Fibroblast of lung (primary cell): ENCODE measurements at places on chromosomes 16 and 17. TPM values are rescaled to one million over a fixed set of nuclear protein-coding genes. Genes with fewer than 3 reads are reported as not detected.

- no peak for DNase-seq
Observed at GRCh38 chr16:88706965-88707826, 893 bp downstream of the CTU2 start.

- DNase-seq, result no peak
Observed at GRCh38 chr17:77190576-77190975, 49.8 kb downstream of the SEC14L1 start.

GRCh38 chr17:74608511-74608910, 15.0 kb downstream of the CD300E start:
- no peak for DNase-seq

DNA sequence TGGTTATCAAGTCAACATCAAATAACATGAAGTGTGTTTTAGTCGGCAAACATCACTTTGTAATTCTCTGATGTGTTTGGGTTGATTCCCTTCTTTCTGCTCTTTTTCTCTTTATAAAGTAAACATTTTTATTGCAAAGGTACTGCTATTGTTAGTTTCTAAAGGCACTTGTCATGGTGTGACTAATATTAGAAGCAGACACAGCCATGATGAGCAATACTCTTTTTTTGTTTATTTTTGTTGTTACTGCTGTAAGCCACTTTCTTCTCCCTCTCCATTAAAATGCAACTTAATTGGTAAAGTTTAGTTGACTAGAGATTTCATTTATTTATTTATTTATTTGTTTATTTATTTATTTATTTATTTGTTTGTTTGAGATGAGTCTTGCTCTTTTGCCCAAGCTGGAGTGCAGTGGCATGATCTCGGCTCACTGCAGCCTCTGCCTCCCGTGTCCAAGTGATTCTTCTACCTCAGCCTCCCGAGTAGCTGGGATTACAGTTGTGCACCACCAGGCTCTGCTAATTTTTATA, 424.7 kb downstream of the WWOX start:
- DNase-seq, result no peak

DNA sequence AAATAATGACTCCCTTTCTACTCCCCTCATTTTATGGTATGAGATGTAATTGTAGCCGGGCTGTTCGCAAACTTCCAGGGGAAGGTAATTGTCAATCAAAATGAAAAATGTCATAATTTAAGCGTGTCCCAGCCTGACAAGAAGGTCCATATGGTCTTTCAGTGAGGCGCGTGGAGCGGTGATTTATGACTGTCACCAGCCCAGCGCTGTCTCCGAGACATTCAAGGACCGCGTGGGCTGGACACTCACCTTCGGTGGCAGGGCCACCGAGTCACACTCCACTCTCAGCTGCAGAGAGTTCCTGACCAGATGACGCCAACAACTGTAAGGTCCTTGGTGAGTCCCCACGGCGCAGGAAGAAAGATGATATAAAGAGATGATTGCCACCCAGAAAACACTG, 157.7 kb upstream of the TNRC6C start:
- no peak for DNase-seq

DNA sequence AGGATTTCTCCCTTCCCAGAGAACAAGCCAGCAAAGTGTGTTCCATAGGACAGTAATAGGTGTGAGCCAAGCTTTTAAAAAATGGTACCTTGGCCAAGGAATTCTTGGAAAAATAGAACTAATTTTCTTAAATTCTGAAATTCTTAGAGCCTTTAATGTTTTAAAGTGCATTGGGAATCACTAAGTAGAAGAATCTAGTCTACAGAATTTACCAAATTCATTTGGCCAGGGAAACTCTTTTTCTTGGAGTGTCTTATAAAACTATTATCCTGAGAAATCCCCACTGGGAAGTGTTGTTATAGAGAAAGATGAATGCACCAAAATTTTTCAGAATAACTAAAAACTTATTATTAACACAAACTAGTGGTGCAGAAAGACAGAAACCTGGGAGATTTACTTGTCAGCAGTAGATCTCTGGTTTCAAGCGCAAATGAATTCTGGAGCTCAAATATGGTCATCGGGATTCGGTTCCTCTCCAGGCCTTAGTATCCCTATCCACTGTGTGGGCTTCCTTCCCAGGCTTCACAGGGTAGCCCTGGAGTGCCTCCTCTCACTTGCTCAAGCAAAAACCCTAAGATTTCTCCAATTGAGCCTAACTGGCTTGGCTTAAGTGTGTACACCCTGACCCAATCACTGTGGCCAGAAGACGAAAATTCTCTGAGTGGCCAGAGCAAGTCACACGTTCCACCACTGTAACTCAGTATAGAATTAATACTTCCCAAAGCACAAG, 217.8 kb downstream of the CHD9NB start:
- DNase-seq, result no peak

DNA sequence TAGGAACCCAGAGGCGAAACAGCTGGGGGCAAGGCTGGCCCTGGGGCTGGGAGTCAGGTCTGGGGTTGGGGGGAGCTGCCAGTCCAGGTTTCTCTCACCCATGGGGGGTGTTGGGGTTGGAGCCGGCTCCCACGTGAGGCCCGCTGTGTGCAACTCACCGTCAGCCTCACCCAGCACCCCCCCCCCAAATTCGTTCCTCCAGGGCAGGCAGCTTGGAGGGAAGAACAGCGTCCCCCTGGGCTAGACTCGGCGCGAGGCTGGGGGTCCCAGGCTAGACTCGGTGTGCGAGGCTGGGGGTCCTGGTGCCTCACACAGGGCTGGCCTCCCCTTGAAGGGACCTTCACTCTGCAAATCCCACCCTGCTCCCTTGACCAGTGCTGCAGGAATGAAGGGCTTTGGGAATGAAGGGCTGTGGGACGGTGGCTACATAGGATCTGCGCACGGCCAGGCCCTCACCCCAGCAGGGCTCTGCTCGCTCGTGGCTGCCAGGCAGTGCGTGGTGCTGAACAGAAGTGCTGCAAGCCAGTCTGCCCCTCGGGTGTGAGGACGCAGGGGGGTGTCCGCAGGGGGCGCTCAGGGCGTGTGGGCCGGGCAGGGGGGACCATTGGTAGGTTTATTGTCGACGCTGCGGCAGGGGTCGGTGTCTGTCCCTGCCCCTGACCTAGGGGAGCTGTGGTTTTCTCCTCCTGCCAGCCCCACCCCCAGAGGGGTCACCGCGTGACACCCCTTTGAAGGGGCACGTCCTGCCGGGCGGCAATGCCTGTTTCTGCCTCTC, 74.7 kb downstream of the KLHDC4 start:
- no peak for DNase-seq

GRCh38 chr17:51711581-51711980, 446.9 kb downstream of the CA10 start:
- DNase-seq, result no peak

DNA sequence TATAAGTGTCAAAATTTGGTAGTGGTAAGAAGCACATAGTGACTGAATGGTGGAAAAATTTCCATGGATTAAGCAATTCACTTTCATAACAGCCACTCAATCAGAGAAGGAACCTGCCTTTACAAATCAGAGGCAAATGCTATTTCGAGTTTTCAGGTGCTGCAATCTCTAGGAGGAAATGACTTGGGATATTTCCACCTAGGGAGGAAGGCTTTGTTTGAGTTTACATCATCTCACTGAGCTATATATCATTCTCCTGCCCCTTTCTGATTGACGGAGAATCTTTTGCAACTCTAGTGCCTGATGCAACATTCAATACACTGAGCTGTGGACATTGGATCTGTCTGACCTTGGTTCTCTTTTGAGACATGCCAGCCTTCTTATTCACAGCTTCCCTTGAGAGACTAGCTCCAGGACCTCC, 26.3 kb downstream of the MARCHF10 start:
- DNase-seq, result peak; percentile 70

The MMP15 gene
- total RNA-seq, result 2.1 and 6.4 TPM in 2 replicates

The TERB1 gene
- under 0.01 and 0.17 TPM in 2 replicates for total RNA-seq

The CLEC18B gene
- total RNA-seq, result 0.77 and 0.83 TPM in 2 replicates

The TP53TG3C gene
- total RNA-seq, result not detected in 2 replicates

The GDPD1 gene
- 1.3 and 1.5 TPM in 2 replicates for total RNA-seq

The ZFPM1 gene
- total RNA-seq, result 1.7 and 2.1 TPM in 2 replicates
